Central memory CD4-positive, alpha-beta T cell (primary cell): ENCODE measurements at places on chromosomes 1 and 21.

DNA sequence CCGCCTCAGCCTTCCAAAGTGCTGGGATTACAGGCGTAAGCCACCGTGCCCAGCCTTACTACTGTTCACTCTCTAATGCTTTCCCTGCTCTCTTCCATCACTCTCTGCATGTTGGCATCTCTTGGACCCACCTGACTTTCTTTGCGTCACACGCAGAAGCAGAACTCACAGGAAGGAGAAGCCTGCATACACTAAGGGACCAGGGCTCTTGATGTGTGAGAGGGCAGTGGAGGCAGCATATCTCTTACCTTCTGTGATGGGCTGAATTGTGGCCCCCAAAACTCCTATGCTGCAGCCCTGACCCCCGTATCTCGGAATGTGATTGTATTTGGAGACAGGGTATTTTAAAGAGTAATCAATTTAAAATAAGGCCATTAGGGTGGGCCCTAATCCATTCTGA, 26.7 kb upstream of the SLAMF9 start:
- DNase-seq, result no peak

GRCh38 chr1:51630393-51630792, 13.5 kb downstream of the OSBPL9 start:
- no peak for DNase-seq

DNA sequence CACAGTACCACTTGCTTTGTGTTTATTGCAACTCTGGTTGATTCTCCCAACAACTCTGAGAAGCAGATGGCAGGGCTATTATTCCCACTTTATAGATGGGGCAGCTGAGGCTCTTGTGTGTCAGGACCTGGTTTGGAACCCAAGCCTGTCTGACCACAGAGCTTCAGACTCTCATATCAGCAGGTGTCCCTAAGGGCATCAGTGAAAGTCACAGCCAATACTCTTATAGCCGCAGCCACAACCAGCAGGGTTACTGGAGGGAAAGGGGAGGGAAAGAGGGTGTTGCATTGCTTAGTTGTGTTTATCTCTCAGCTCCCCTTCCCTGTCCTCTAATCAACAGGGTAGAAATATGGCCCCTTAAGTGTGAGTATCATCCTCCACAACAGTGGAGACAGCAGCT, 304.0 kb downstream of the RRAGC start:
- DNase-seq, result no peak

GRCh38 chr1:225201447-225201846, 226.4 kb downstream of the LBR start:
- DNase-seq, result no peak

DNA sequence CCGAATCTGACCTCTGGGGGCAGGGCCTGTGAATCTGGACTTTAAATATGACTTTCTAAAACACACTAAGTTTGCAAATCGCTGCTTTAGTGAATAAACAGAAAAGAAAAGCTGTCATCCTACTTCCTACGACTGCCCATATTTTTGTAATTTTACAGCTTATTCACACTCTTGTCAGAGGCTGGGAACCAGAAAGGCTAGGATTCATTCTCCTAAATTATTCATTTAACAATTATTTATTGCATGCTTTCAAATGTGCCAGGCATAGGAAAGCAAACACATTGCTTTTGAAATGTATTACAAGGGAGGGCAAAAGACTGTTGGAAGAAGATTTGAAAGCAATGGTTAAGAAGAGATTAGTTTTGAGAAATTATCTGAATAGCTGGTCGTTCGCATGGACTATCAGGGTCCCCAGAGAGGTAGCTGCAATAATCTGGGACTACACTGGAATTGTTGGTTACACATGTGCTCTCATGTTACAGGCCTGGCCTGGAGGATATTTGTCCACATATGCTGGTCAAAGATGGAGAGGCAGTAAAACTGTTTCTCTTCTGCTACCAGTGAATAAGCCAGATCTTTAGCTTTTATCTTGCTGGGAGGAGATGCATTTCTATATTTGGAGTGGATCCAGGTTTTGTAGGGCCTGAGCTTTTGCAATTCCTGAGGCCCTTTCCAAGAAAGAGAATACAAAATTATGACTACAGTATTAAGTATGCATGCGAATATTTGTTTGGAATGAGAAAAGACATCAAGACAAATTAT, 29.6 kb upstream of the SFPQ start:
- no peak for DNase-seq

DNA sequence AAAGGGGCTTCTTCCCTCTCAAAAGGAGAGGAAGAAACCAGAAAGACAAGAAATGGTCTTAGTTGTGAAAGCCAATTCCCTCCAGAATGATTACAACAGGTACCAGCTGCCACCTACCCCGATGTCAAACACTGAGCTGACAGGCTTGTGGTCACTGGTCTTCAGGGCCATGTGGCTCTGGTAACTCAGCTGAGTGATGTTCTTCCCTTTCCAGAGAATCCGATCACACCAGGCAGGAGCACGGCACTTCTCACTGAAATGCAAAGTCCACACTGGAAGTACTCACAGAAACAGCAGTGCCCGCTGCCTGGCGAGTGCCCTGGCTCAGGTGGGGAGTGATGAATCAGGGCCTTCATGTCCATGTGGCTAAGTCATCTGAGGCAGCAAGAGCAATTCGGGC, 18.7 kb upstream of the MTF1 start:
- no peak for DNase-seq

DNA sequence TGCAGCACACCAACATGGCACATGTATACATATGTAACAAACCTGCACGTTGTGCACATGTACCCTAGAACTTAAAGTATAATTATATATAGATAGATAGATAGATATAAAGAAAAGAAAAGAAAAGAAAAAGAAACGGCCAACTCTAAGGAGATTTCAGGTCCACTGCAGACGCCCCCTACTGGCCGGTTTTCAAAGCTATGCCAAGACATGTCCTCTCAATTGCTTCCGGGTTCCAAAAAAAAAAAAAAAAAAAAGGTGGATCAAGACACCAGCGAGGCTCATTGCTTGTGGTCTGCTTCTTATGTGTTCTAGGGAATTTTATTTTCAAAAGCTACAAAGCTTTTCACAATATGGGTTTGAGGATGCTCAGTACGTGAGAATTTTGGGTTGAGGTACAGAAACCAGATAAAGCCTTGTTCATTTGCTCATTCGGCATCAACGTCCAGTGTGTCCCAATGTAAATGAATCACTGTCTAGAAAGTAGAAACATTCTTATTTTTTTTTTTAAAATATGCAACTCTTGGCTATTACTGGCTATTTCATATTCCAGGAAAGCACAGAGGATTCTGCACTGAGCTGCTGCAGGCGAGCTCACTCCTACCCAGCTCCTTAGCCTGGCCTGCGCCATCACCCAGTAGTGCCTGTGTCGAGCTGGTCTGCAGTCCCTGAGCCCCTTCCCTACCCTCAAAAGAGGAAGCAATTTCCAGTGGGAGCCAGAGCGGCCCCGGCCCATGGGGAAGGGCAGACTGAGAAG, 643.0 kb downstream of the KIF26B start:
- DNase-seq, result no peak

GRCh38 chr1:34054920-34055319, 110.1 kb downstream of the CSMD2 start:
- no peak for DNase-seq

DNA sequence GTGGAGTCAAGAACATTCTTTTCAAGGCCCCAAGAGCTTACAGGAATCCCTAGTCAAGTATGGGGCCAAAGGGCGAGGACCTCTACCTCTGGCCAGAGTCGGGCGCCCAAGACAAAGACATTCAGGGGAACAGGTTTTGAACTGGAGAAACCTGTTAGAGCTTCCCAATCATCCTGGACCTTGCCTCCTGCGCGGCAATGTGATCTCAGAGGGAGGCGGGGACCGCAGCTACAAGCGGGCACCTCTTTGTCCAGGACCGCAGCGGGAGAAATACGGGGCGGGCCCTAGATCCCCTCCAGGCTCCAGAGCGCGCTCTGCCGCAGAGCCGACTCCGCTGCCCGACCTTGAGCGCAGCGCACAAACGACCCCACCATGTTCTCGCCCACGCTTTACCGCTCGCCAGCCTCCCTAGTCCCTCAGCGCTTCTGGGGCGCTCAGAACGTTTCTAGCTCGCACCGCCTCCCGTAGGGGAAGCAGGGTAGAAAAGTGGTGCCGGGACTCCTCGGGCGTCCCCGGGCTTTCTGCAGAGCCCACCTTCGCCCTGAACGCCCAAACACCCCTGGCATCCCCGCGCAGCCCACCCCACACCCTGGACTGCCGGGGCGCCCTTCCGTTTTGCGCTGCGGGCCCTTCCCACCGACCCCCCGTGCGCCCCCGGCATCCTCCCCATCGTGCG, 28.1 kb downstream of the RABIF start:
- DNase-seq, result no peak

- DNase-seq, result peak; percentile 53
These were observed 534 bp downstream of the C1orf56 start for GRCh38 chr1:151047925-151048644.

DNA sequence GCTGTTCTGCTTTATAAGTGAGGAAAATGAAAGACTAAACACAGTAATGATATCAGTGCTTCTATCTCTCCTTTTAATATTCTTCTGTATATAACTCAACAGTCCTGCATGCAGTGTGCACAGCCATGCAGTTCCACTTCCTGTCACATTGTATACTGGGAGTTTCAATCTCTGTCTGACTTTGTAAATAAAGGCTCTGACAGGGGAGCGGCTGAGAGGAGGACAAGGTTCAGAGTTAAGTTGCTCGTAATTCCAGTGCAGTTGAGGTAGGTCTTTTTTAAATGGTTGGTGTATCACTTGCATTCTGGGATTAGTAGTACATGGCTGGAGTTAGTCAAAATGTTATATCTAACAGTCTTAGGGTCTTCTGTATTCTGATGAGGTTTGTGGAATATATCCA, 264.5 kb downstream of the OLFM3 start:
- DNase-seq, result no peak

DNA sequence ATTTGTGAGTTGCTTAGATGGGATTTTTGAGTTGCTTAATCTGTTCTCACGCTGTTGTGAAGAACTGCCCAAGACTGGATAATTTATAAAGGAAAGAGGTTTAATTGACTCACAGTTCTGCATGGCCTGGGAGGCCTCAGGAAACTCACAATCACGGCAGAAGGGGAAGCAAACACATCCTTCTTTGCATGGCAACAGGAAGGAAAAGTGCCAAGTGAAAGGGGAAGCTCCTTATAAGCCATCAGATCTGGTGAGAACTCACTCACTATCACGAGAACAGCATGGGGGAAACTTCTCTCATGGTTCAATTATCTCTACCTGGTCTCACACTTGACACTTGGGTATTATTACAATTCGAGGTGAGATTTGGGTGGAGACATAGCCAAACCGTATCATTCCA, 10.3 kb downstream of the CLIC6 start:
- no peak for DNase-seq

GRCh38 chr1:248695451-248696132, 7.0 kb downstream of the OR14I1 start:
- DNase-seq, result no peak

GRCh38 chr1:68093737-68094136, 43.3 kb upstream of the DIRAS3 start:
- no peak for DNase-seq

GRCh38 chr21:38930066-38930465, 124.3 kb downstream of the ETS2 start:
- no peak for DNase-seq

DNA sequence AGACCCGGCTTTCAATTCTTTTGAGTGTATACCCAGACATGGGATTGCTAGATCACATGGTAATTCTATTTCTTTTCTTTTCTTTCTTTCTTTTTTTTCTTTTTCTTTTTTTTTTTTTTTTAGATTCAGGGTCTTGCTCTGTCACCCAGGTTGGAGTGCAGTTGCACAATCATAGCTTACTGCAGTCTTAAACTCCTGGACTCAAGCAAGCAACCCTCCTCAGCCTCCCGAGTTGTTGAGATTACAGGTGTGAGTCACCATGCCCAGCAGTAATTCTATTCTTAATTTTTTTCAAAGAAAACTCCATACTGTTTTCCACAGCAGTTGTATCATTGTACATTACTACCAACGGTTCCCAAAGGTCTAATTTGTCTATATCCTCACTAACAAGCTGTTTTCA, 13.5 kb upstream of the RNF186 start:
- DNase-seq, result no peak

- no peak for DNase-seq
These were observed 195.7 kb downstream of the ROR1 start for GRCh38 chr1:63969441-63969901.

DNA sequence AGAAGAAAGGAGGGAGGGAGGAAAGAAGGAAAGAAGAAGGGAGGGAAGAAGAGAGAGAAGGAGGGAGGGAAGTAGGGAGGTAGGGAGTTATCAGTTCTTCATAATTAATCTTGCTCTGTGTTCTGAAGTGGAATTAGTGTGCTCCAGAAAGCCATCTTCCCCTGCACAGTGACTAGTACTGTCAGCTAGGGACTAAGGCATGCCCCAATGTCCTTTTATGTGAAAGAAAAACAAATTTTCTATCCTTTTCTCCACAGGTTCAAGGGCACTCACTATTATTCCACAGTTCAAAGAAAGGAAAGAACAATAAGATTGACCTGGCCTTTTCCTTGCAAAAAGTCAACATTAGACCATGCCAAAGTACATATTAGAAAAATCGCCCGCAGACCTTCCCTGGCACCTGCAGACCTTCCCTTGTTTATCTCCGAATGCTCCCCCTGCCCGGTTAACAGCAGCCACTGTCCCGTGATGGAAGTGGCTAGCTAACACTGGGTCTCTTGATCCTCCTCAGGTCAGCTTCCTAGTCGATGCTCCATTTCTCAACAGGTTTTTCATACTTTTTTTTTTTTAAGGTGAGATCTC, 107.2 kb upstream of the EDEM3 start:
- no peak for DNase-seq

- no peak for DNase-seq
These were observed 44.0 kb downstream of the PLPP3 start for GRCh38 chr1:56535362-56535761.

GRCh38 chr1:107698161-107698560, 266.8 kb downstream of the VAV3 start:
- DNase-seq, result no peak

DNA sequence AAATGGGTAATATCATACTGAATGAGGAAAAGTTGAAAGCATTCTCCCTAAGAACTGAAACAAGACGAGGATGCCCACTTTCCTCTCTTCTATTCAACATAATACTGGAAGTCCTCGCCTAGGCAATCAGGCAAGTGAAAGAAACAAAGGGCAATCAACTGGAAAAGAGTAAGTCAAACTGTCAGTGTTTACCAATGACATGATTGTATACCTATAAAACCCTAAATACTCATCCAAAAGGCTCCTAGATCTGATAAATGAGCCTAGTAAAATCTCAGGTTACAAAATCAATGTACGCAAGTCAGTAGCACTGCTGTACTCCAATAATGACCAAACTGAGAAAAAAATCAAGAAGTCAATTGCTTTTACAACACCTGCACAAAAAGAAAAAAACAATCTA, 575.8 kb upstream of the PRMT6 start:
- no peak for DNase-seq

- no peak for DNase-seq
These were observed 577 bp upstream of the CEP350 start for GRCh38 chr1:179953974-179954492.

DNA sequence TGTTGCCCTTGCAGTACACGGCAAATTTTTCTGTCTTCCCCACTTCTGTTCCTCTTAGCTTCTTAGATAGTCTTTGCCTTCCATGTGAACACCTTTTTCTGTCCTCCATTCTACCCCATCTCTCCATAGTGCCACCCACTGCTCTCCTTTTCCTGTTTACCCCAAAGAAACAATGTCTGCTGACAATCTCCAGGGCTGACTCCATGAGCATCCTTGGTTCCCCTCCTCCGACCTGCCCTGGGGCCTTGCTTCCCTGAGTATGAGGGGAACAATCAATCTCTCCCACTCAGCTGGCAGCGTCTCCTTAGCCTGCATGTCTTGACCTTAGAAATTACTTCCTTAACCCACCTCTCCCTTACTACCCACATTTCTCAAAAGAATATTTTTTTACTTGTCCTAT, 12.3 kb upstream of the MYBPHL start:
- DNase-seq, result no peak
